ENCODE measurements at places on chromosomes 7 and 10.

- no peak for DNase-seq
Observed at GRCh38 chr7:34096777-34097176, 191.4 kb downstream of the BMPER start.

GRCh38 chr10:43128958-43129706 lies 9.1 kb upstream of the CSGALNACT2 start:
- no peak for DNase-seq

DNA sequence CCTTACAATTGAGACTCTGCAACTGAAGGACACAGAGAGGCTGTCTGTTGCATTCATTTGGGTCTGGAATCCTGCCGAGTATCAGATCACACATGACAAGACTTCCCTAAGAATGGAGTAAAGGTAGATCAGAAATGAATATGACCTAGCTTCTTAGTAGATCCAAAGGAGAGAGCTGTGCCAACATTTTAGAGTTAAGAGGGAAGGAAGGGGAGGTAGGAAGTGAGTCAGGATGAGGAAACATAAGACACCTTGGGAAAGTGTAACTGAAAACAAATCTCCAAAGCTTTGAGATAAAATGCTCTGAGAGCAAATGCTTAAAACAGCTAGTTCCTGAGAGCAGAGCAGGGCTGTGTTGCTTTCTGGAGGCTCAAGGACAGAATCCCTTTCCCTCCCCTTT lies 6.1 kb upstream of the SLC25A13 start:
- no peak for DNase-seq

DNA sequence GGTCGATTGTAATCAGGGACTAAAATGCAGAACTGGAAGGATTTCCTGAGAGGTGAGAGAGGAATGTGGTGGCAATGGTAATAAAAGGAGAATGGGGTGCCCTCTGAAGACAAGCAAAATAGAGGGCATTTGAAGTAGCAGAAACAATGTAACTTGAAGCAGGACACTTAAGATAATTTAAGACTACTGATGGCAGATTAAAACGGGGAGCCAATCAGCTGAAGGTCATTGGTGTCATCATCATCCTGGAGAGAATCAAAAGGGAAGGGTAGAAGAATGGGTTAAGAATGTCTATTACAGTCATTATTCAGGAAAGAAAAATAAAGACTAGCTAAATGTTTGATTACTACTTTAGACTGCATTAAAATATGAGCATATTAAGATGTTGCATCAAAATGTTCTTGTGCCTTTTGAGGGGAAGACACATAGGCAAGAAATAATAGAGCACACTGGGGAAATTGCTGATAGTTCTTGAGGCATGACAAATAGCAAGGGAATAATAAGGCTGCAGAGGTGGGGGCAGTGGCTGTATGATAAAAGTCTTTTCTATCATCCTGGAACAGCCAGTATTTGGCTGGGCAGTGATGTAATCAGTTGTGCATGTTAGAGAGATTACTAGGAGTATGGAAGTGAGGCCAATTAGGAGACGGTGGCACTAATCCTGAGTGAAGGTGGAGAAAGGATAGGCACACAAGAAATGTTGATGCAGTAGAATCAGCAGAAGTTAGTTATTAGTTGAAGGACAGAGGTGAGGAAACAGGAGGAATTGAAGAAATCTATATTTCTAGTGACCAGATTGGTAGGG lies 60.2 kb downstream of the CCDC71L start:
- no peak for DNase-seq

- DNase-seq = no peak
Observed at GRCh38 chr10:21724020-21724589, 190.1 kb downstream of the MLLT10 start.

DNA sequence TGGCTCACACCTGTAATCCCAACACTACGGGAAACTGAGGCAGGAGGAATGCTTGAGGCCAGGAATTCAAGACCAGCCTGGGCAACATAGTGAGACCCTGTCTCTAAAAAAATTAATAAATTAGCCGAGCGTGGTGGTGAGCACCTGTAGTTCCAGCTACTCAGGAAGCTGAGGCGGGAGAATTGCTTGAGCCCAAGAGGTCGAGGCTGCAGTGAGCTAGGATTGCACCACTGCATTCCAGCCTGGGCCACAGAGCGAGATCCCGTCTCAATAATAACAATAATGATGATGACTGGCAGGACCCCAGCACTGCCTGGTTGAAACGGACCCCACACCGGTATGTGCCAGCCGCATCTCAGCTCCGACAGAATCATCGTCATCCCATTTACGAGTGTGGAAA lies 93.0 kb downstream of the ELFN1 start:
- DNase-seq = no peak

DNA sequence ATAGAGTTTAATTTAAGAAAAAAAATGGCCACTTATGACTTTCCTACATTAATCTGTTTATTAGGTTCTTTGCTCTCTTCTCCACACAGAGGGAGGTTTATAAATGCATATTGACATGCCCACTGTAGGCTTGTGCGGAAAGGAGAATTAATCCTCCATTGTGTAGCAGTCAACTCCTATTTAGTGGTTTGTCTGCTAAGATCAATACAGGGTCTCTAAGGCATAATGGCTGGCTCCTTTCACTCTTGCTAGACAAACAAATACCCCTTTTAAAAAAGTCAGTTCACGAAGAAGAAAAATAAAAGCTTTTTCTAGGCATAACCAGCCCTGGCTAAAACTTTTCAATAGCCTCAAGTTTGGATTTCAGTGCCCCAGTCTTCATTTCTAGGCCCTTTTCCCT lies 141.6 kb downstream of the TSPAN12 start:
- no peak for DNase-seq

DNA sequence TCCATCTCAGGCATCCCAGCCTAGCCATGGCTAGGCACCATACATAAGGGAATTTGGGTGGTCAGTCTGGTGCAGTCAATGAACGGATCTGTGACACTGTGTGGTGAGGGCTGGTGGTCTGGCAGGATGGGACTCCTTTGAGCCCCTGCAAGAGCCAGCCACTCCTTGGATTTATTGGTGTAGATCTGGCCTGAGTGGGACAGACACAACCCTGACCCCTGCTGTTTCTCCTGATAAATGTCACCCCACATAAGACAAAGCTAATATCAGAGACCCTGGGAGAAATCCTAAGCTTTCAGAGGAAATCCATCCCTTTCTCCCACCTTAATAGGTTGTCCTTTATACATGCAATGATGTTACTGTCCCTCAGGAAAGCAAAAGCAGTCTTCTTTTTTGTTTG lies 2.3 kb downstream of the FBXO24 start:
- DNase-seq = no peak

DNA sequence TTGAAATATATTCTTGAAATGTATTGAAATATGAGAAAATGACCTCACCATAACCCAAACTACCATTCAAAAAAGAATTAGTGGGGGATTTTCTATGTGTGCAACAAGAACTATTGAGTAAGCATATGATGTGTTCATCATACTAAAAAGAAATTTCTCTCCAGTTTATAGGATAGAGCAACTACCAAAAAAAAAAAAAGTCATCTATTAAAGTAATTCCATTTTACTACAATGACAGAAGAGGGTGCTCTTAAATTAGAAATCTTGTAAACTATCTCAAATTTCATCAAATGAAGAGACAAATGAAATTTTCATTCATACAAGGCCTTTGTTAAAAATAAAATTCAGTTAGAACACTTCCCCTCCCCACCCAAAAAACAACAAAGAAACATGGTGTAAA lies 195.4 kb upstream of the PLXDC2 start:
- no peak for DNase-seq

GRCh38 chr7:36884910-36885309 lies 160.6 kb upstream of the AOAH start:
- DNase-seq = no peak

DNA sequence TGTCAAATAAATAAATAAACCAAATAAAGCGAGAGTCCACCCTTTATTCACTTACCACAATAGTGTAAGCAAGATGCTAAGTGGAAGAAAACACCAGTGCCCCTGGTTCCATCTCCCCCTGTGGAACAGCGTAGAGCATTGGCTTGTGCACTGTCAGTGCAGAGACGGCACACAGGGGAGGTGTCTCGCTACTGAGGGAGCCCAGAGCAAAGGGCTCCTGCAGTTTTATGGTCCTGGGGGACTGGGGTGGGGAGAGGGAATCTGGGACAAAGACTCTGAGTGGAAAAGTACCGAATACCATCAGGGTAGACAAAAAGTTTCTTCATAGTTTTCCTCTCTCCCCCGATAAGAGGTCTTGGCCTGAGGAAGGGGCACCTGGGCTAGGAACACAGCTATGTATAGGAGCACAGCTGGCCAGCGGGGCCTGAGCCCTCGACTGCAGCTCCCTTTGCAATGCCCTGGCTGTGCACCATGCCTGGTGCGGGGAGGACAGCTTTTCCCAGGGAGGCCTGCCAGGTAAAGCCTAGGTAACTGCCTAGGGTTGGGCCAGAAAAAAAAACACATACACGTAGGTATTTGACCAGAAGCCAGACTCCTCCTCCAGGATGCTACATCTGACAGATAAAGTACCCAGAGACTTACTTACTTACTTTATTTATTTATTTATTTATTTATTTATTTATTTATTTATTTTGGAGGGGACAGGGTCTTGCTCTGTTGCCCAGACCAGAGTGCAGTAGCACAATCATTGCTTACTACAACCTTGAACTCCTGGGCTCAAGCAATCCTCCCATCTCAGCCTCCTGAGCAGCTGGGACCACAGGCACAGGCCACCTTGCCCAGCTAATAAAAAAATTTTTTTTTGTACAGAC lies 88.8 kb upstream of the KIF5B start:
- DNase-seq = no peak

GRCh38 chr7:156947120-156947843 lies 2.2 kb upstream of the NOM1 start:
- no peak for DNase-seq

DNA sequence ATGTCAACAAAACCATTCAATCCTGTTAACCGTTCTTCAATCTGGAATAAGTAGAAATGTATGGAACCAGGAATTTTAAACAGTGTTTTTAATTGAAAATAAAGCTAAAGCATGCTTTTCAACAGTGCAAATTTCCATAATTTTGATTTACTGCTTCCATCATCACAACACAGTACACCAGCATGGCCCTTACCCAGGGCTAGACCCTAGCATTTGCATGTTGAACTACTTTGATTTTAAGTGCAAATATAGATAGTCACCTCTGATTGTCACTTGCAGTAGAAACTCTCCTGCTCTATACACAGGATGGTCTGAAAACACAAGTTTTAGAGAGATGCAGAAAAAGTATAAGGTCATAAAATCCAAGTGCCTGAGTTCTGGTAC lies 12.1 kb downstream of the SKIDA1 start:
- DNase-seq = no peak

- no peak for DNase-seq
Observed at GRCh38 chr7:124351950-124352349, 319.1 kb upstream of the TMEM229A start.

GRCh38 chr10:52703451-52703850 lies 69.1 kb downstream of the MBL2 start:
- DNase-seq = no peak

GRCh38 chr7:135375908-135376699 lies 133.8 kb downstream of the CNOT4 start:
- no peak for DNase-seq

DNA sequence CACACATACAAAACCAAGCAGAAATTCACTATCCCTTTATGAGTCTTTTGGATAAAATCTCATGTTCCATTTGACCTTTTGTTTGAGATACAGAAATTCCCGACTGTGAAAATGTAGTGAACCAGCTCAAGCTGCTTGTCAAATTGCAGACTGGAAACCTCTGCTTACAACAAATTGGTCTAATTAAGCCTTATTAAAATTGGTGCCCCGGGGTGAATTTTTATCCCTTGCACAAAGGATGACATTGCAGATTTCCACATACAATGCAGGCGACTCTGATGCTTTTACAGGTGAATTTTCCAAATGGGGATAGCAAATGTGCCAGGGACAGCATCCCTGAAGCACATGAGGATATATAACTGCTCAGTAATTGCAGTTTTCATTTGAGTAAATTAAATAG lies 257.3 kb downstream of the BMPER start:
- no peak for DNase-seq

GRCh38 chr7:118218413-118219156 lies 5.9 kb upstream of the ANKRD7 start:
- no peak for DNase-seq

DNA sequence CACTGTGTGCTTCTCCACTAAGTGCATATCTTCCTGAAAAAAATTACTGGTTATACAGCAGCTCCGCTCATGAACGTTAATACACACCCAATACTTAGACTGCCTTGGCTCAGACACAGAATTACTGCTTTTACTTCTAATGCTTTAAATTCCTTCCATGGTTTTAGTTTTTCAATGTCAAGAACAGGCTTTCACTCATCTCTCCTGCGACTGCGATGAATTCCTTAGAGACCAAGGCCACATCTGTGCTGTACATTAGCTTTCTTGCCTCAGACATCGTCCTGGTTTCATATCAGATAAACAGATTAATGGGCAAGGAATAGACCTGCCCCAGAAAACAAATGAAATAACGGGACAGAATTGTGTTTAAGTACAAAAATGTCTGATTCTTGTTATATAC lies 120.2 kb downstream of the CYP26A1 start:
- no peak for DNase-seq

DNA sequence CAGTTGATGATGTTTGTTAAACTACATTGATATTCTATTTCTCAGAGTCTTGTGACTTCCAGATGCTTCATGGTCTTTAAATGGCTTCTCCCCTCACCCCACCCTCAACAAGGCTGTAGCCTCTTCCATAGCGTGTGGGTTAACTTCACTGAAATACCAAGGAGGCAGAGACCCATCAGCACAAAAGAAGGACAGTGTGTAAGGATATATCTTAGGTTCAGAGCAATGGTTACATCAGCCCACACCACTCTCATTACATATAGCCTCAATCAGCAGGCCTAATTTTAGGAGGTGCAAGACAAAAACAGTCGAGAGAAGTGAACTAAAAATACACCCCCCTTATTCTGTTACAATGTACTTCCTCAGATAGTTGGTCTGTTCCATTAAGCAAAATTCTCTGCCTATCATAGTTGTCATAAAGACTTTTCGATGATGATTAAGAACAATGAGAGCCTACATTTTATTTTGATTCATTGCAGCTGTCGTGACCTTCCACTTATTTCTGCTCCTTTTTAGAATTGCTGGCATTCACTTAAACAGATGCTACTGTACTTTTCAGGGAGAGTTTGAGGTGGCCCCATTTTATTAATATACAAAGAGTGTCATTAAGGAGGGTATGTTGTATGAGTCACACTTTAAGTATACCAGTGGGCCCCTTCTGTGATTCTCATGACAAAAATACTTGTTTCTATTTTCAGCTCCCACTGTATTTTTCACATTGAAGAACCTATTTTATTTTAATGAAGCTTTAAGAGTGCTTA lies 52.1 kb downstream of the WIPF3 start:
- no peak for DNase-seq

- no peak for DNase-seq
Observed at GRCh38 chr7:95317546-95317945, 6.8 kb downstream of the PON1 start.

- DNase-seq = no peak
Observed at GRCh38 chr10:28915989-28916588, 238.8 kb downstream of the BAMBI start.

- no peak for DNase-seq
Observed at GRCh38 chr10:51321980-51322379, 247.7 kb downstream of the PRKG1 start.

GRCh38 chr7:339062-339342 lies 49.0 kb downstream of the FOXL3 start:
- no peak for DNase-seq

GRCh38 chr7:33392148-33392547 lies 262.8 kb downstream of the BBS9 start:
- no peak for DNase-seq
